ENCODE measurements at places on chromosomes 5 and 9. TPM values are rescaled to one million over a fixed set of nuclear protein-coding genes. Genes with fewer than 3 reads are reported as not detected.

Gene C9
- total RNA-seq: not detected

Gene HAND1
- not detected for total RNA-seq

Gene DOCK8
- total RNA-seq: 0.94 TPM

Gene SLC34A1
- total RNA-seq: 0.31 TPM

Gene HBEGF
- 2.9 TPM for total RNA-seq

Gene C8G
- not detected for total RNA-seq

Gene PTGDS
- total RNA-seq: 1.9 TPM

Gene KCNN2
- 24.7 TPM for total RNA-seq

Gene RAB3C
- total RNA-seq: 11.7 TPM

Gene CARD6
- 0.23 TPM for total RNA-seq

Gene SLC36A2
- not detected for total RNA-seq

Gene SPATA31C1
- total RNA-seq: 0.08 TPM

Gene FRRS1L
- total RNA-seq: 0.78 TPM

Gene NRG2
- total RNA-seq: 0.70 TPM

Gene ELAVL2
- 42.4 TPM for total RNA-seq

Gene PRRX2
- 8.3 TPM for total RNA-seq

Gene DAPK1
- 109 TPM for total RNA-seq

Gene PTPN3
- total RNA-seq: 2.8 TPM

Gene BTNL3
- total RNA-seq: not detected

Gene CTXN3
- not detected for total RNA-seq

Gene F12
- 2.9 TPM for total RNA-seq

Gene F2R
- 20.3 TPM for total RNA-seq

Gene N4BP3
- total RNA-seq: 58.2 TPM

Gene SPAG8
- total RNA-seq: not detected

Gene KCNIP1
- 0.31 TPM for total RNA-seq

Gene TRUB2
- total RNA-seq: 12.0 TPM

Gene PAEP
- not detected for total RNA-seq

Gene IL13
- not detected for total RNA-seq

Gene SGCD
- total RNA-seq: not detected

Gene MOB3B
- 12.4 TPM for total RNA-seq

Gene FOXD4
- 0.31 TPM for total RNA-seq

Gene GABRG2
- total RNA-seq: 3.5 TPM

Gene STPG3
- not detected for total RNA-seq

Gene PCSK1
- total RNA-seq: 2.7 TPM

Gene ARL14EPL
- not detected for total RNA-seq

Gene LCN2
- not detected for total RNA-seq

Gene OLFM1
- total RNA-seq: 30.4 TPM

Gene CARD9
- total RNA-seq: 0.49 TPM

Gene SEMA5A
- total RNA-seq: 8.1 TPM

Gene FOXD4L5
- not detected for total RNA-seq

Gene FOXI1
- not detected for total RNA-seq

Gene AGXT2
- total RNA-seq: not detected

Gene MARCOL
- not detected for total RNA-seq

Gene PLPPR1
- total RNA-seq: 2.0 TPM

Gene GADD45G
- 15.8 TPM for total RNA-seq

Gene KCNT1
- total RNA-seq: 0.28 TPM

Gene C5orf52
- not detected for total RNA-seq

Gene TXNDC8
- not detected for total RNA-seq

Data from GM23338 (cell line).